BJ (cell line): ENCODE measurements at places on chromosomes 13 and 19. TPM values are rescaled to one million over a fixed set of nuclear protein-coding genes. Genes with fewer than 3 reads are reported as not detected.

The GPR4 gene
- polyA plus RNA-seq: 0.06 and 0.12 TPM in 2 replicates

DNA sequence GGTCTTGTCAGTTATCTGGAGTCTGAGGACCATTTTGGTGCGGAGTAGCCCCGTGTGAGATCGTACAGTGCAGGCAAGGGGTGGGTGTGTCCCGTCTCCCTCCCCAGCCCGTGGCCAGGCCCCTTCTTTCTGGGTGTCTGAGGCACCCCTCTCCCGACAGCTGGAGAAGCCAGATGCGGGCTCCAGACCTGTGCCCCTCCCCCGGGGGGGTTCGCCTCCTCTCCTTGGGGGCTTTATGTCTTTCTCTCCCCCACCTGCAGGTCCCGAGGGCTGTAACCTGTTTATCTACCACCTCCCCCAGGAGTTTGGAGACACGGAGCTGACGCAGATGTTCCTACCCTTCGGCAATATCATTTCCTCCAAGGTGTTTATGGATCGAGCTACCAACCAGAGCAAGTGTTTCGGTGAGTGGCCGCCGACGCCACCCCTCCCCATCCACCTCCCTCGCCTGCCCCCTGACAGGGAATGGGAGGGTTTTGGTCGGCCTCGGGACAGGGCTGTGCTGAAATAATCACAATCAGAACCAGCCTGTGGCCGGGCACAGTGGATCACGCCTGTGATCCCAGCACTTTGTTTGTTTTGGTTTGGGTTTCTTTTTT is 65.6 kb downstream of the CELF5 start:
- no peak for DNase-seq

DNA sequence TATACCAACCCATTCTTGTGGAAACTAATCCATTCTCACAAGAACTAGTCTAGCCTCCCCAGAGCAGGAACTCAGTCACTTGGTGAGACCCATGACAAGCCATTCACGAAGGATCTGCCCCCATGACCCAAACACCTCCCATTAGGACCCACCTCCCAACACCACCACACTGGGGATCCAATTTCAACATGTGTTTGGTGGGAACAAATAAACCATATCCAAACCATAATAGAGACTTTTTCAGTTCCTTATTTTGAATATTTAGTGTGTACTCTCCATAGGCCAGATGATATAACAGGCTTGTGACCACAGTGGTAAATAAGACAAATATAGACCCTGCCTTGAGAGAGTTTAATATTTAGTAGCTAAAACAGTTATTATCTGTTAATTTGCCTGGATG is 227.5 kb upstream of the SERP2 start:
- DNase-seq: no peak

The FUT6 gene
- polyA plus RNA-seq: not detected in 2 replicates

The WDR87 gene
- not detected in 2 replicates for polyA plus RNA-seq

The DAND5 gene
- polyA plus RNA-seq: not detected in 2 replicates

GRCh38 chr13:59250336-59251189 is 913.2 kb downstream of the DIAPH3 start:
- no peak for DNase-seq
